Stimulated activated CD8-positive, alpha-beta memory T cell treated with anti-CD3 and anti-CD28 coated beads, Interleukin-4, amount 100 ng/mL, for 4 hours (primary cell): ENCODE measurements at places on chromosomes 12 and 14.

DNA sequence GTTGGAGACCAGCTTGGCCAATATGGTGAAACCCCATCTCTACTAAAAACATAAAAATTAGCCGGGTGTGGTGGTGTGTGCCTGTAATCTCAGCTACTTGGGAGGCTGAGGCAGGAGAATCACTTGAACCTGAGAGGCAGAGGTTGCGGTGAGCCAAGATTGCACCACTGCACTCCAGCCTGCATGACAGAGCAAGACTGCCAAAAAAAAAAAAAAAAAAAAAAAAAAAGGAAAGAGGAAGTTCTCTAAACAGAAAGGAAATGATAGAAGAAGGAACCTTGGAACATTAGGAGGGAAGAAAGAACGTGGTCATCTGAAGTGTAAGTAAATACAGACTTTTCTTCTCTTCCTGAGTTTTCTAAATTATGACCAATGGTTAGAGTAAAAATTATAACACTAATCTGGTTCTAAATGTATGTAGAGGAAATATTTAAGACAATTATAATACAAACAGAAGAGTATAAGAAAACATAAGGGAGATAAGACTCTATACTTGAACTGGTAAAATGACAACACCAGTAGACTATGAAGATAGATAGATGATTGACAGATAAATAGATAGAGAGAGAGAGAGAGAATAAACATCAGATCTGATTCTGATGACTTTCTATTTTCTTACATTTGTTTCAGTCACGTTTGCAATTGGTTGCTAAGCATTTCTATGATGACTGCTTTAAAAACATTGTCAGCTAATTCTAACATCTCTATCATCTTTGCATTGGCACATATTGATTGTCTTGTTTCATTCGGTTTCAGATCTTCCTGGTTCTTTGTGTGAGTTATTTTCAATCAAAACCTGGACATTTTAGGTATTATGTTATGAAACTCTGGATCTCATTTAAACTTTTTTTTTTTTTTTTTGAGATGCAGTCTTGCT is 12.9 kb upstream of the CORO1C start:
- no peak for DNase-seq

DNA sequence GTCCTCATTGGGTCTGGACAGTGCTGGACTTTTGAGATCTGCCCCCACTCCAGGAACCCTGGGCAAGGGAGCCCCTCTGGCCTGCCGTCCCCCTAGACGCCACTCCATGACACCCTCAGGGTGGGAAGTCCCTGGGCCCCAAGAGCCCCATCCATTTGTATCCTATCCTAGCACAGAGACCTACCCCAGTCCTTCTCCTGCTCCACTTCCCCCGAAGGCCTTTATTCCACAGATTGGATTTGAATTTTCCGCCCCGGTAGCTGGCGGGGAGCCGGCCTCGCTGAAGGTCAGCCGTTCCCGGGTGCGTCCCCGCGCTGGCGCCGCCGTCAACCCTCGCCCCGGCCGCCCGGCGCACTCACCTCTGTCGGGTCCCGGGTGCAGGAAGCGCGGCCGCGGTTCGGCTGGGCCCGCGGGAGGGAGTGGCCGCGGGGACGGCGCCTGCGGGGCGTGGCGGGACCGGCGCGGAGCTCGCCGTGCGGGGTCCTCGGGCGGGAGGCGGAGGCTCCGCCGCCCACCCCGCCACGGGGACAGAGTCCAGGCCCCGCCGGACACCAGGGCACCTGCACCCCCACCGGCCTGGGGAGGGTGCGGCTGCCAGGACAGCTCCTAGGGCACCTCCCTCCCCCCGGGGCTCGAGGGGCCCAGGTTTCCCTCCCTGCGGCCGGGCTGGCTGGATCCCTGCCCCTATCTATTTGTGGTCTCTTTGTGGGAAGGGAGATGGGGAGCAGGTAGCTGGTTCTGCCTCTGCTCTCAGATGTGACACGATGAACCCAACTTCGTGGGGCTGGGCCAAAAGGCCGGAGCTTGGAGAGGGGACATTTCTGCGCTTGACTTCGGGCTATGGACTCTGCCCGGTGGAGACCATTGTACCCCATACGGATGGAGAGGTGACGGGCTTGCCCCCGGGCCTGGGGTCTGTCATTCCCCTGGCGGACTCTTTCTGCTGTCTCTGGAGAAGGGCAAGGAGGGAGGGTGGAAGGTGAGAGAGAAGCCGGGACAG is 19.9 kb upstream of the GPR68 start:
- DNase-seq = no peak

DNA sequence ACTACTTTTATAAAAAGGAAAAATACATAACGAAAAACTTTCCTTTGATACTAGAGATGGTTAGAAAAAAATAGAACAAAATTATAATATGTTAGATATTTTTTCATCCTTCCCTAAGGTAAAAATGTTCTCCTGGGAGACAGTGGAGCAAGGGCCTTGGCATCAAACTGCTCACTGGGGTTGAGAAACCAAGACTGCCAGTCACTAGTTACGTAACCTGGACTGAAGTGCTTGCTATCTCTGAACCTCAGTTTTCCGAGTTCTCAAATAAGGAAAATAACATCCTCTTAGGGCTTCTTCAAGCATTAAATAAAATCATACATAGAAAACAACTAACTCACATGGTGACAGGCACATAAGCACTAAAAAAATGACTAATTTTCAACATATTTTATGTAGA is 48.2 kb upstream of the FRMD6 start:
- no peak for DNase-seq

- no peak for DNase-seq
These were observed 100.5 kb upstream of the LMNTD1 start for GRCh38 chr12:25653487-25654175.

DNA sequence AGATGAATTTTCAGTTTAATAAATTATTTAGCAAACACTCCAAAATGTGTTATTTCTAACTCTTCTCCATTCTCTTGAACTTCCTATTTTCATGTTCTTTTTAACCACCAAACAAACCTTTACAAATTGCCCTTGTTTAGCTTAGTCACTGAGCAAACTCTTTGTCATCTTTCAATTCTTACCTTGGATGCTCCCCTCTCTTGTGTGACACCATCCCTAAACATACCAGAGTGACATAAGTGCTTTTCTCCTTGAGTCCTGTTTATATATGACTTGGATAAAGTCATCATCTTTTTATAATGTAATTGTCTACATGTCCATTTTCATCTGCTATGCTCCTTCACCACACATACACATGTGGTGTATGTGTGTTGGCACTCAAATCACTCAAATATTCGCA is 3.4 kb upstream of the TMEM19 start:
- no peak for DNase-seq
